ENCODE measurements at places on chromosomes 7 and 10.

- DNase-seq: no peak
These were observed 771 bp downstream of the PHYHIPL start for GRCh38 chr10:59177031-59177797.

- DNase-seq: no peak
These were observed 81.6 kb upstream of the ICA1 start for GRCh38 chr7:8343556-8343955.

DNA sequence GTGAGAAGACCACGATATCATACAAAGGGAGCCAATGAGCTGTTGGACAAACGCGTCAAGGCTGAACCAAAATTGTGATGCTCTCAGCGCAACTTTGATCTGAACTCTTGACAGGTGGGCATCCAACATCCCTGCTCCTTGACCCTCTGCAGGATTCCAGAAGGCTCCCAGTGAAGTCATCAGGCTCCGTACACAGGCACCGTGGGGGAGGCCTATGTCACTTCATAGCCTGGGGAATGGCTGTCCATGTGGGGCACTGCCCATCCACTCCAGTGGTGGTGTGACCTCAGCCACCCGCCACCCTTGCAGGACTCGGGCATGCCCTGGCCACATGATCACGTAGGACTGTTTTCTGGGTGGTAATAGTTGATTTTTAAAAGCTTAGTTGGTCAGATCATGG, 233.8 kb upstream of the GRB10 start:
- no peak for DNase-seq

GRCh38 chr10:127402596-127403409, 146.3 kb upstream of the NPS start:
- no peak for DNase-seq

GRCh38 chr10:34153663-34154382, 661.3 kb downstream of the PARD3 start:
- no peak for DNase-seq

DNA sequence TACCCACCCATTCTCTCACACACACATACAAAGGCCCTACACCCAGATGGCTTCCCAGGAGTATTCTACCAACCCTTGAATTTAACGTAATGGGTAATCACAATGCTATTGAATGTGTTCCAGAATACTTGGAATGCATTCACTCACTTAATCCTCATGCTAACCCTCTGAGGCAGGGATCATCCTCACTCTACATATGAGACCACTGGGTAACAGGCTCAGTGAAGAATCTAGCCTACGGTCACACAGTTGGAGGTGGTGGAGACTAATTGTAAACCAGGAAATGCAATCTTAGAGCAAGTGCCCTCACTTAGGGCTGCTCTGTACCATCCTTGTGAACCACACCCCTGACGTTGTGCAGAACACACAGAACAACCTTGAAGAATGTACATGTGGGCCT, 87.5 kb downstream of the PPP1R3C start:
- no peak for DNase-seq

GRCh38 chr10:31660300-31660699, 268.3 kb downstream of the ARHGAP12 start:
- DNase-seq: no peak

GRCh38 chr10:101030496-101031127, 317 bp downstream of the PDZD7 start:
- no peak for DNase-seq

DNA sequence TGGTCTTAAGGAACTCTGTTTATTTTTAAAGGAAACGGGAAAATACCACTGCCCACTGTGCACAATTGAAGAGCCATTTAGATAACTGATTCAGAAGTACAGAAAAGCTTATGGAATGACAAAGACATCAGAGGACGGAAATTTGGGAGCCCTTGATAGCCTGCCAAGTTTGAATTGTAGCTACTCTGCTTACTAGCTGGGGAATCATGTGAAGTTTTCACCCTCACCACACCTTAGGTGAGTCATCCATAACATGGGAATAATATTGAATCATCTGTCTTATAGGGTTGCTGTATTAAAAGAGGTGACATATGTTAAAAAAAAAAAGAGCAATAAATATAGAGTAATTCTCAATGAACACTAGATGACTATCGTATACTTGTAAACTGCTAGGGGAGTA, 1104.2 kb downstream of the GATA3 start:
- DNase-seq: no peak

GRCh38 chr7:82291931-82292330, 151.6 kb downstream of the CACNA2D1 start:
- no peak for DNase-seq

DNA sequence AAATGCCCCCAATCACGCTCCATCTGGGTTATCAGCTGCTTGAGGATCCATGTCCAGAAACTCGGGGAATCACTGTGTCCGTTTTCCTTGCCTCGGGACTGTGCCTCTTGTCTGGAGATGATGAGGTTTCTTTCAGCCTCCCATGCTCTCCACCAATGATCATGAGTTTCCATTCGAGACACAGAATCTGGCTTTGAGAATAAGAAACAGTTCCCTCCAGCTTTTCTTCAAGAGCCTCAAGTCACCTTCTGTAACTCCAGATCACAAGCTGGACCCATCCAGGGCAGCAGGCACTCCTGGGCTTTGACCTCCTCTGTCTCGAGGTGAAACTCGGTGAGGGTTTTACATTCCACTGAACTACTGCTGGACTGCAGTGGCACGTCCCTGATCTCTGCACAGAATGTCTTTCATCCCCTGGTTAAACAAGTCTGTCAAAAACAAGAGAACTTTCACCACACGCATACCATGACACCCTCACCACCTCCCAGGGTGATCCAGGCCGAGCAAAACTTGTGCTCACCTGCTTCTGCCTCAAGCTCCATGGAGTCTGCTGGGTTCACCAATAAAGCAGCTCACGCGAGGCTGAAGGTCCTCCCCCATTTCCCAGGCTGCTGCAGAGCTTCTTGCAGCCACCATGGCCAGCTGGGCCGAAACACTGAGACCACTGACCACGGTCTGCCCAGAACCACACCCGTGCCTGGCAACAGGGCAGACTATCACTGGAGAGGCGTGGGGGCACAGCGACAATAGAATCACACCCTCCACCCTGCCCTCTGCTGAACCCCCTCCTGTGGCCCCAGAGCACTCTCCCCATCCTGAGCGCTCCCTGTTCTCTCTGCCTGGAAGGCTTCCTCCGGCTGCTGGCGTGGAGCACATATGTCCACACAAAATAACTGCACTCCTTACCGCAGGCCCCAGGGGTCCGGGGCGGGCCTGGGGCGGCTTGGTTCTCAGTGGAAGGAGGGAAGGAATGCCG, 25.1 kb downstream of the MAT1A start:
- DNase-seq: no peak

DNA sequence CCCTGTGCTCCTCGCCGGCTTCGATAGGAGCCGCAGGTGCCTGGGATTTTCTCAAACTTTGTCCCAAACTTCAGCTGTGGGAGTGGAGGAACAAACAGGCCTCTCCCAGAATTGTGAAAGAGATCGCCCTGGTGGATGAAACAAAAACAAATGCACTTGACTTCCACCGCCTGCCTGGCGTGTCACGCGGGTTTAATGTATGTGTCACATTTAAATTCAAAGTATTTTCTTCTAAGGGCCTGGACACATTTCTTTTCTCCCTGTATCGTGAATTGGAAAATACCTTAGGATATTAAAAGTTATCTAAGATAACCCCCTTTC, 694 bp upstream of the WASL start:
- peak; percentile 47 for DNase-seq

Data from activated naive CD4-positive, alpha-beta T cell treated with anti-CD3 and anti-CD28 coated beads, Interleukin-2, amount 50 U/mL, for 16 hours (primary cell).